ENCODE measurements at places on chromosomes 2 and 18.
A peak's percentile ranks its signal among the peaks of the same experiment; 100 is the strongest.

GRCh38 chr2:63696496-63696895 is 107.7 kb downstream of the MDH1 start:
- no peak for DNase-seq

DNA sequence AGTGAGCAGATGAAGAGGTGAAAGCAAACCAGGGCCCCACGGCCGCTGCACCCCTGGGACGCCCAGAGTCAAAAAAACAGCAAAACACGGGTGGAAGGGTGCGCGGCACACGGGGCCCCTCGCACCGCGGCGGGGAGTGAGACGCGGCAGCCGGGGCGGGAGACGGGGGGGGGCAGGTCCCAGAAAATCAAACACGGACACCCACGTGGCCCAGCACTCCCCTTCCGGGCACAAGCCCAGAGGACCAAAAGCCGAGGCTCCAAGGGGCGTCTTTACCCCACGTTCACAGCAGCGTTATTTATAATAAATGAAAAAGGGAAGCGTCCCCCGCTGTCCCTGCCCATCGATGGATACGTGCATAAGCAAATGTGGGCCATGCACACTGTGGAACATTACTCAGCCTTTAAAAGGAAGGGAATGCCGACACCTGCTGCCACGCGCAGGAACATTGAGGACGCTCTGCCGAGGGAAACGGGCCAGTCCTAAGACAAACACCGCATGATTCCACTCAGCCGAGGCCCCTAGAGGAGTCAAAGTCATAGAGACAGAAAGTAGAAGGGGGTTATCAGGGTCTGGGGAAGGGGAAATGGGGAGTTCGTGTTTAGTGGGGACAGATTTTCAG is 677 bp upstream of the COPS9 start:
- no peak for DNase-seq

- DNase-seq, result no peak
Observed at GRCh38 chr18:3851159-3851558, 401.2 kb downstream of the TGIF1 start.

DNA sequence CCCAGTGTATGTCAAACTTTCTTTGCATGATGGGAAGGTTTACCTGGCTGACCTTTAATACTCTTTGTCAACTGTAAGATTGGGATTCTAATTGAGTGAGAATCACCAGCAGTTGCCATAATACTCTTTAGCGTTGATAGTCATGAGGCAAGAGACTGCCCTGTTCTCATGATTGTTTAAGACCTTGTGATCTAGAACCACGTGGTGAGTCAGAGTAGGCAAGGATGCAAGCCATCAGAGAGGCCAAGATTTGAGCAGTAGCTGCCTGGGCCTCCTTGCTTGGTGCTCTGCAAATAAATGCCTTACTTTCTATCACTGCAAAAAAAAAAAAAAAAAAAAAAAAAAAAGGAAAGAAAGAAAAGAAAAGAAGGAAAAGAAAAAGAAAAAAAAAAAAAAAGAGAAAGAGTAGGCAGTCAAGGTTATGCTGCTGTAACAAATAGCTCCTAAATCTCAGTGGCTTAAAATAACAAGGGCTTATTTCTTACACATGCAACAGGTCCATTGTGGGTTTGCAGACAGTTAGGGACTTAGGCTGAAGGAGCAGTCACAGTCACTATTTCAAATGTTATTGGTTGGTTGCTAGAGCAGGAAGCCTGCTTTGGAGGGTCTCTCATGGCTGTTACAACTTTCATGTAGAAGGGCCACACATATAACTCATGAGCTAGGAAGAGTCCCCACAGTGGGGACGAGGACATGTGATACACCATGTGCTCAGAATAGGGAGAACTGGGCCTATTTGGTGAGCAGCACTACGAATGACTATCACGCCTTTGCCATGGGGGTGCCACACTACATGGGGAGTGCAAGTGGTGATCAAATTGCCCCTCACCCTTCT is 21.7 kb downstream of the IL1R2 start:
- no peak for DNase-seq

- DNase-seq, result no peak
Observed at GRCh38 chr2:101395545-101396315, 8.4 kb upstream of the CREG2 start.

- DNase-seq, result no peak
Observed at GRCh38 chr2:14752295-14752694, 119.8 kb downstream of the LRATD1 start.

- DNase-seq, result no peak
Observed at GRCh38 chr2:70941186-70941585, 5.5 kb downstream of the ATP6V1B1 start.

DNA sequence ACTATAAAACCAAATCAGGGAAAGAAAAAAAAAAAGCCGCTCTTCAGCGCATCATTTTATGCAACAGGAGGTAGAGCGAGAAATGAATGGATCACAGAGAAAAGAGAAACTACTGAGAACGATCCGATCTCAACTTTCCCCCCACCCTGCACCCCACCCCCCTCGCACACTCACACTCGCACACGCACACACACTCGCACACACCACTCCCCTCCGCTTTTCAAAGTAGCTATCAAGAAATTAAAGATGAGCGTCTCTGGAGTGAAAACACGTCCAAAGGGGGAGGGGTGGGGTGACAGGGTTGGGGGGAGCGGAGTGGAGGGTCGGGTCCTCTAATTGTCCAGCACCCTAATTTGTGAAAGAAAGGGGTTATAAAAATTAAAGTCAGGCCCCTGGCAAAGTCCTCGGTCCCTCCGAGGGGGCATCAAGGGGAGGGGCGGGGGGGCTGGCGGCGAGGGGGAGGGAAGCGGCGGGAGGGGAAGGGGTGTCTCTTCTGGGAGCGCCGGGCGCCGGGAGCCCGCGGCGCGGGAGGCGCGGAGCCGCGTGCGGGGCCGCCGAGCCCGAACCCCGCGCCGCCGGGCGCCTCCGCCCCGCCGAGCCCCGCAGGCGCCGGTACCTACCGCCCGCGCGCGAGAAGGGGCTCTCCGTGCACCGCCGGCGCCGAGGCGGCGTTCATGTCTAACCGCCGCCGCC is 428 bp downstream of the TCF4 start:
- peak; percentile 18 for DNase-seq

- no peak for DNase-seq
Observed at GRCh38 chr2:210072922-210073509, 70.6 kb downstream of the RPE start.

GRCh38 chr2:40485318-40485717 is 33.4 kb upstream of the SLC8A1 start:
- no peak for DNase-seq

- no peak for DNase-seq
Observed at GRCh38 chr2:232388324-232388891, 9.9 kb downstream of the ALPP start.

DNA sequence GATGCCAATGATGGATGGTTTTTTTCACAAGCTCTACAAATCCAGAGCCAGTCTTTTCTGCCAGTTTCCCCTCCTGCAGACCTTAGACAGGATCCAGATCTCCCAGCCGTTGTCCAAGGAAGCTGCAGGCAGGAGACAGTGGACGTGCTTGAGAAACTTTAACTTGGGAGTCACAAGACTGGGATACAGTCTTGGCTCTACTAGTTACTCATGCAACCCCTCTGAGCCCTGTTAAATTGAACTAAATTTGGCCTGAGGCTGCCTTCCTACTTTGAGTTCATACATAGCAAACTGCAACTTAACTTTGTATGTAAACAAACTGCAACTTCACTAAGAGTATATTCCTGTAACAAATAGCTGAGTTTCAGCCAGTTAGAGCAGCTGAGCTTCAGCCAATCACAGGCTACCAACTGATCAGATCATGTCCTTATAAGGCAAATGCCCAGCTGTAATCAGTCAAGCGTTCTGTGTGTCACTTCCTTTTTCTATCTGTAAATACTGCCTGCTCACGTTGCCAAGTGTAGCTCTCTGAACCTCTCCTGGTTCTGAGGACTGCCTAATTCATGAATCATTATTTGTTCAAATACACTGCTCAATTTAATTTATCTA is 140.9 kb downstream of the CAPN13 start:
- DNase-seq, result no peak

DNA sequence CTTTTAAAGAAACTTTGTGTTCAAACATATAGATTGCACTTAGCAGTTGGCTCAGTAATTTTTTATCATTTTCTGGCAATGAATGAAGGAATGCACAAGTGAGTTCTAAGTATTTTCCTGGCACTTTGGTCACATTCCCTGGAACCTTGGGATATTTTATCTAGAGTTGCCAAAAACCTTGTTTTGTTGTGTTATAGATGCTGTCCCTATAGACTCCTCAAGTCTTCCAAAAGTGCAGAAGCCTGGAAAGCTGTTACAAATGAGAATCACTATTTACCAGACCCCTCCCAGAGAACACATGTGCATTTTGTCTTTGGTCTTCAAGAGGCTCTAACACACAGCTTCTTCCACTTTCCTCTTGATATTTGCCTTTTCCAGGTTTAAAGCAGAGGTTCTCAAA is 108.3 kb downstream of the RND3 start:
- DNase-seq, result no peak

DNA sequence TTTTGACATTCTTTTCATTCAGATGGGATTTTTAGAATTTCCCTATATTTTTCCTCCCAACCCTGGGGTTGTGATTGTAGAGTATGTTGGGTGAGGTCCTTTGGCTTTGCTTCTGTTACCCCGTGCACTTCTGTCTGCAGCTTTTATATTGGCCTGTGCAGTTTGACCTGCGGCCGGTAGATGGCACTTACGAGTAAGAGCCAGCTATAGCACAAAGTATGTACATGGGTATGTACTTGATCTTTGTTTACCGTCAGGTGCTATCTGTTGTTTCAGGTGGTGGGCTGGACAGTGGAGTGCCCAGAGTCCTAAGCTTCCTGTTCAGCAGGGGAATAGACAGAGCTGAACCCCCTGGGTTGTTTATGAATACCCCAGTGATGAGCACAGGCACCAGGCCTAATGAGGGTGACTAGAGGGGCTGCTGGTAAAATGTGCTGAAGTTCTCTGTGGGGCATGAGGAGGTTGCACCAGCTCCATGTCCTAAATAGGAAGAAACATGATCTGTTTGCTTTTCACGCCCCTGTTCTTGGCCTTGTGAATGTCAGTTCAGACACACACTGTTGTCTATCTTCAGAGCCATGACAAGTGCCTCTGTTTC is 58.9 kb upstream of the THUMPD2 start:
- no peak for DNase-seq

GRCh38 chr2:158914066-158914465 is 54.4 kb upstream of the TANC1 start:
- no peak for DNase-seq

DNA sequence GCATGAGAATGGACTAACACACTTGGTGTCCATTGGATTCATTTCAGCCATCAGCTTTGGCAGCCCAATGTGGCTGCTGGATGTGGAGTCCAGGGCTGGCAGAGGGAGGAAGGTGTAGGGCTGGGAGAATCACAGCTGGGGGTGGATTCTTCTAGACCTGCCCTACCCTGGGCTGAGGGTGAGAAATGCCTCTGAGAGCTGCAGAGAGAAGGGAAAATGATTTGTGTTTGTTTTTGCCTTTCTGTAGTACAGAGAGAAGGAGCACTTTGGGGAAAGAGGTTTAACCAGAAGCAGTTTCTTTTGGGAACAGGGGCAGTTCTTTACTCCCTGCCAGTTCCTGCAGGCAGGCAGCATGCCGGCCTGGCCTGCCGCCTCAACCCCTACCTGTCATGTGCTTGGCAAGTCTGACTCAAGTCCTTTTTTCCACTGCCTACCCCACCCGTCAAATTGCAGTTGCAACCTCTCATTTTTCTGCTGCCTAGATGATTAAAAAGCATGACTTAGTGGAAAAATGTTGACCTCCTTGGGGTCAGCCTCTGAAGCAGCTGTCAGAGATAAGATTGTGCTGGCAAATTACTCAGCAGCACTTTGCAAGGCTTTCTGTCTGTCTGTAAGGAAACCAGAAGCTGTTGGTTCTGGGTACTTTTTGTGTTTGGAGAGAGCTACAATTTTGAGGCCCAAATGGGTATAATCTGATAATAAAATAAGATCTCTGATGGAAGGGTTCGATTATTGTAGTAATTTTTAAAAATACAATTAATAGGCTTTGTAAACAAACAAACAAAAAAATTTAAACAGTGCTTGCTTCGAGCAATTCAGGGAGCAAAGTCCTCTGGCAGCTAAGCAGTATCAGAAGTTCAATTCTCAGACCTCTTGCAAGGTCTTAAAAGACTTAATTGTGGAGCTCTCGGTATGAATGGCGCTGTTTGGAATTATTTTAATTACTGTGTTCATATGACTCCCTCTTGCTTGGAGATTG is 21.7 kb downstream of the LBH start:
- no peak for DNase-seq

- DNase-seq, result no peak
Observed at GRCh38 chr2:170084820-170085491, 93.0 kb upstream of the MYO3B start.

- DNase-seq, result no peak
Observed at GRCh38 chr2:201157694-201158093, 25.2 kb upstream of the CASP10 start.

- DNase-seq, result no peak
Observed at GRCh38 chr2:129006901-129007300, 688.2 kb upstream of the HS6ST1 start.

GRCh38 chr2:171205551-171205950 is 44.9 kb upstream of the TLK1 start:
- no peak for DNase-seq

DNA sequence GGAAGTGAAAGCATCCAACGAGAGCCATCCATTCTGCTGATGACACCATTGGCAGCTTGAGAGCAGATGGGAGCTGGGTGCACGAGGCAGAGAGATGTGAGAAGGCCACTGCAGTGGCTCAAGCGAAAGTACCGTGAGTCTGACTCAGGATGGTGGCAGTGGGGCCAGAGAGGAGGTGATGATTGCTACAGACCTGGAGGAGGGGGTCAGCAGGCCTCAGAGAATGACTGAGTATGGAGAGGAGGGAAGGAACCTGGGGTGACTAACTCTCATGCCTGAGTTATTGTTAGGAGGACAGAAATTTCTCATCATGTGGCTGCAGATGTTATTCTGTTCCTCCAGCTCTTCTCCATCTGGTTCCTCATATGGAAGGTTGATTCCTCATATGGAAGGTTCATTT is 8.8 kb upstream of the ZBTB7C start:
- DNase-seq, result no peak

DNA sequence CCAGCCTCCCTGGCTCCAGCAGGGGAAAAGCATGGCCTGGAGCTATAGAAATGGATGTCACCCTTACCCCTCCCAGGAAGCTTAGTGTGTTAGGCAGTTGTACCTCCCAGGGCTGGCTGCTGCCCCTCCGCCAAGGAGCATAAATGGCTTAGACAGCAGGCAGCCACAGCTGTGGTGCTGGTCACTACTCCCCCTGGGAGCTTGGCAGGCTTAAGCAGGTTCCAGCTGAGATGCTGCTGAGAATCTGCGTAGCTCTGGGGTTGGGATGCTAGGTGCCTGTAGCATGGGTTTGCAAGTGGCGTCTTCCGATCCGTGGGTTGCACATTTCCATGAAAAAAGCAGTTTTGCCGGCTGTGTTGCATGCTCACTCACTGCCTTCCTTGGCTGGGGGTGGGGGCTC is 369.7 kb downstream of the CTNNA2 start:
- no peak for DNase-seq

- no peak for DNase-seq
Observed at GRCh38 chr2:190540048-190540447, 5.5 kb upstream of the NEMP2 start.

DNA sequence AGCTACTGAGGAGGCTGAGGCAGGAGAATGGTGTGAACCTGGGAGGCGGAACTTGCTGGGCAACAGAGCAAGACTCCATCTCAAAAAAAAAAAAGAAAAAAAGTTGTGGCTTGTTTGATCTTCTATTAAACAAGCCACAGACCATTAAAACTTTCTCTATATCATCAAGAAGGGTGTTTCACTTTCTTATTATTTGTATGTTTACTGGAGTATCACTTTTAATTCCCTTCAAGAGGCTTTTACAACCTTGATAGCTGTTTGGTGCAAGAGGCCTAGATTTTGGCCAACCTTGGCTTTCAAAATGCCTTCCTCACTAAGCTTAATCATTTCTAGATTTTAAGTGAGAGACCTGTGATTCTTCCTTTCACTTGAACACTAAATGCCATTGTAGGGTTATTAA is 339.1 kb downstream of the TSN start:
- no peak for DNase-seq
